Activated effector memory CD4-positive, alpha-beta T cell treated with Interleukin-2 at 50 U/mL for 16 hours (primary cell): ENCODE measurements at places on chromosomes 4 and X.

GRCh38 chrX:22577181-22577580, 304.5 kb downstream of the CBLL2 start:
- DNase-seq, result no peak

GRCh38 chr4:185534866-185535611, at the start of gene PDLIM3:
PDLIM3 (minus strand) TSS chr4:185535507; CDS start chr4:185535434, 73 bp downstream.
- no peak for DNase-seq

DNA sequence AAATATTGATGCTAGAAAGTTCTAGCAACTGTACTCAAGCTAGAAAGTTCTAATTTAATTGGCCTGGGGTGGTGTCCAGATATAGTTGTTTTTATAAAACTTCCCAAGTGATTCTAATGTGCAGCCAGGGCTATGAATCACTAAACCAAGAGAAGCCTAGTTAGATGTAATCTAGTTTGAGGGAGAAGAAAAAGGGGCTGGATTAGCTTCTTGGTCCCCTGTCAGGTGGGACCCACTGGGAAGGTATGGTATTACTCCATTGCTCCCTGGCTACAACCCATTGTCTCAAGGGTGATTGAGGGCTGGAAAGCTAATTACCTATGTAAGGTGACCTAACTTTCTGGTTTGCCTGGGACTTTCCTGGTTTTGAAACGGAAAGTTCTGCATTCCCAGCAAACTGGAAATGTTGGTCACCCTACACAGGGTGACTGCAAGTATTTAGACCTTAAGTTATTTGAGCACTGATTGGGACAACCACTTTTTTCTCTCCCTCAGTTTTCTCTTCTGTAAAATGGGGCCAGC, 23.9 kb upstream of the MSN start:
- no peak for DNase-seq

GRCh38 chr4:1176398-1177273, 4.3 kb upstream of the SPON2 start:
- DNase-seq, result no peak

- no peak for DNase-seq
These were observed 188.4 kb upstream of the VEGFC start for GRCh38 chr4:176981074-176981473.

DNA sequence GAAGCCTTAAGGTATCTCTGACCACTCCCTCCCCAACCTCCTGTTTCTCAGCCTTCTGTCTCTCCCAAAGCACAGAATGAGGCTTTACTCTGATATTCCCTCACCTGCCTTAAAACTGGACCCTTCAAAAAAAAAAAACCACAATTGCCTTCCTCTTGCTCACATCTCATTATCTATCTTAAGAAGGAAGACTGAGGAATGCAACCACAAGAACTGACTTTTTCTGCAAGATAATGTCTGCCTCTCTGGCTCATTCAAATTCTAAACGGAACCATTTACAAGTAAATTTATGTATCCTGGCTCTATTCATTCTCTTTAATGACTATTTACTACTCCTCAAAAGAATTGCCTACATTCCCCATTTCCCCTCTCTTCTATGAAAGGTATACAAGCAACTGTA, 545.5 kb upstream of the HTR2C start:
- no peak for DNase-seq

DNA sequence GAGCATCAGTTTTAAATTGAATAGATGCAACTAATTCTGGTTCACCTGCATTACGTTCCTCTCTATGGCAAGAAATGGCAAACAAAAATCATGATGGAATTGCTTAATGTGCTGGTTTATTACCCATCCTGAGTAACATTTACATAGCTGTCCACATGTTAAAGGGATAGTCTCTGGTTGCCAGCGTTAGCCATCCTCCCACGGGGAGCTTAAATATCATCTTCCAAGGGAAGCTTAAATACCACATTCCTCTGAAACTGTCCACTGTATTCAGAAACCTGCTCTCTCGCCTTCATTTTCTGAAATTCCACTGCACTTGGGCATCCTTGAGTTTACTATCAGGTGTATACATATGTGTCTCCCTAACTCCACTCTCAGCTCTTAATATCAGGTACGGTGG, 586.6 kb downstream of the TLL1 start:
- no peak for DNase-seq

- DNase-seq, result no peak
These were observed 72.6 kb upstream of the MBNL3 start for GRCh38 chrX:132561483-132561882.

GRCh38 chr4:81903212-81903611, 431.5 kb upstream of the RASGEF1B start:
- no peak for DNase-seq

- DNase-seq, result no peak
These were observed 542.4 kb upstream of the FAM241A start for GRCh38 chr4:111602848-111603247.

GRCh38 chrX:123086768-123087167, 97.3 kb upstream of the GRIA3 start:
- DNase-seq, result no peak

- no peak for DNase-seq
These were observed 246.4 kb downstream of the SH2D1A start for GRCh38 chrX:124592744-124593143.

DNA sequence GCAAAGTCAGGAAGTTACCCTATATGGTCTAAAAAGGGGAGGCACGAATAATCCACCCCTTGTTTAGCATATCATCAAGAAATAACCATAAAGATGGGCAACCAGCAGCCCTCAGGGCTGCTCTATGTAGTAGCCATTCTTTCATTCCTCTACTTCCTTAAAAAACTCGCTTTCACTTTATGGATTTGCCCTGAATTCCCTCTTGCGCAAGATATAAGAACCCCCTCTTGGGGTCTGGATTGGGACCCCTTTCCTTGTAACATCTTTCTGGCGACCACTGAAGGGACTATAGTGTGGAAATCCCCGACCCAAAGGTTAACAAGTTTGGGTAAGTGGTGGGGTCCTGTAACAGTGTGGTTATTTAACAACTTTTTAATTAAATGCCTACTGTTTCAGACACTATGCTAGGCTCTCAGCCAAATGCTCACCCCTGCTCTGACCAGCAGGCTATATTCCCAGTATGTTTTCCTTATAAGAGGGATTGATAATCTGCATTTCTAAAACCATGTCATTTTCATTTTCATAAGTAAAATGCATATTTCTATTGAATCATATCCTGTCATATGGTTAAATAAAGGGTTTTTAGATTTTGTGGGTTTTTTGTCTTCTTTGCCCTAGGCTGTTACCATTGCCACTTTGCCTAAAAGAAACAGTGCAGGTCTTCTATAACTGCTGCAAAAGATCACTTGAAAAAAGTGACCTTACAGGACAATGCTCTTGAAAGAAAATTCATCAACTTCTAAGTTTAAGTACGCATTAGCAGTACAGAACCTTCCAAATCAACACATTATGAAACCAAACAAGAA, 41.5 kb downstream of the ANAPC10 start:
- no peak for DNase-seq

DNA sequence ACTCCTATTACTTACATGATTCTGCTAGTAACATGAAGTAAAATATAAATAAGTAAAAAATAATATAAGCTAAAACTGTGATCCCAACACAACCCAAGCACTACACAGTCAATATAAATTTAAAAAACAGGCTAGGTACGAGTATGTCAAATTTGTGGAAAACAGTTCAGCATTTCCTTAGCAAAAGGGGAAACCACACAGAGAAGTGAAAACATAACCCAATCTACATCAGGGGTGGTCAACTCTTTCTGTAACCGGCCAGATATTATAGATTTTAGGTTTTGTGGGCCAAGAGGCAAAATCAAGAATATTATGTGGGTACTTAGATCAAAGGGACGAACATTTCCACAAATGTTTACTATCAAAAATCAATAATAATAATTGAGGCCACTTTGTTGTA, 70.1 kb downstream of the CHST7 start:
- no peak for DNase-seq

DNA sequence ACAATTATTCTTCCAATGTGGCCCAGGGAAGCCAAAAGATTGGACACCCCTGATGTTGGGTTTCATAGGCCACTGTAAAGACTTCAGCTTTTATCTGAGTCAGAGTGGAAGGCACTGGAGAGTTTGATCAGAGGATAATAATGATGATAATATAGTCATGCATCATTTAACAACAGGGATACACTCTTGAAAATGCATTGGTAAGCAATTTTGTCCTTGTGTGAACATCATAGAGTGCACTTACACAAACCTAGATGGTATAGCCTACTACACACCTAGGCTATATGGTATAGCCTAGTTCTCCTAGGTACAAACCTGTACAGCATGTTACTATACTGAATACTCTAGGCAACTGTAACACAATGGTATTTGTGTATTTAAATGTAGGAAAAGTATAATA, 70.5 kb downstream of the COQ2 start:
- DNase-seq, result no peak

DNA sequence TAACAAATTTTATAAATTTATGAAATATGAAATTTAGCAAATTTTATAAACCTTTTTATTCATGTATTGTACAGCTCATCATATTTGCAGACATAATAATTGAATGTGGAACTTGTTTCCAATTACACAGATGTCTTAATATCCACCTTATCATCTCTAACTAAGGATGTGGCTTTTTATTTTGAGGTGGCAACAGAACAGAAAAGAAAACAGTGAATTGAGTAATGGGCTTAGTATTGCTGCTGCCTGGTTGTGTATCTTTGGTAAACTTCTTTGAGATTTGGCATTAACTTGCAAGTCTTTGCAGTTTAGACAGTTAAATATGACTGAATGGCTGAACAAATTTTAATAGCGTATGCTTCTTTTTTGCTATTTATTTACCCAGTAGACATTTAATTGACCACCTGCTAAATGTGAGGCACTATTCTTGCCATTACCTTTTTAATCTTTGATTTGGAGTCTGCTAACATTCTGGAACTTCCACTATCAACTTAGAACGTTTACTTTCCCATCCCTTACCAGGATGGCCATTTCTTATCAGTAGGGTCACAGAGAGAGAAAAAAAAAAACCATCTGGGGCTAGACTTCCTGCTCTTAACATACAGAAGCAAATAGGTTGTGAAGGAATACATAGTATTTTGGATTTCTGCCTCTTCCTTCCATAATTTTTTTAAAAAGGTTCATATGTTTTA, 44.8 kb downstream of the CLCN3 start:
- no peak for DNase-seq

DNA sequence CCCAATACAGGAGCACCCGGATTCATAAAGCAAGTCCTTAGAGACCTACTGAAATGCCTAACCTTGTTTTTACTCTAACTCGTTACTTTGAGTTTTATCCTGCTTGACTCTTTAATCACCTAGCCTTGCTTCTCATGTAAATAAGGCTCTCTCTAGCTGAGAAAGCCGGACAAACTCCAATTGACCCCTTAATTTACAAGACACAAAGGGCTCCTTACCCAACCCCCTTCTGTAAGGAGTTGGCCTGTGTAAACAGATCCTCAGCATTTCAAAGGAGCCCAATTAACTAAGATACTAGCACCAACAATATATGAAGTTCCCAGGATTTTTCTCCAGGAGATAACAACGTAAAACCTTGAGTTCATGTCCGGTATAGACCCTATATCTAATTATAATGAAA, 61.7 kb downstream of the CT47B1 start:
- no peak for DNase-seq

- DNase-seq, result no peak
These were observed 8.7 kb downstream of the RPGR start for GRCh38 chrX:38318606-38319005.

- no peak for DNase-seq
These were observed 10.2 kb upstream of the CCDC149 start for GRCh38 chr4:24923002-24923401.

DNA sequence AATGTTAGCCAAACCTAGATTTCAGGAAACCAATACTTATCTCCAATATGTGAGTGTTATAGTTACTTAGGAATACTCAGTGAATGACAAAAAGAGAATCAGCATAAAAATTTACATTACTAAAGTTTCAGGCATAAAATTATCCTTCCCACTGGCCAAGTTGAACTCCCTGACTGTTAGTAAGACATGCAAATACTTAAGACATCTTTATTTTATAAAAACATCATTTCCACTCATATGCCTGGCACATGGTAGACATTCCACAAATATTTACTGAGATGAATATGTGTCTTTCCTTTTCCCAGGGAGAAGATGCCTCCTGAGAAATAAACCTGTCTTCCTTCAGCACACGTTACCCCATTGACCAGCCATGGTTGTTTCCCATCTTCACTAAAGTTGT, 7.3 kb downstream of the VEGFD start:
- no peak for DNase-seq

- no peak for DNase-seq
These were observed 39.5 kb downstream of the TMEM165 start for GRCh38 chr4:55435141-55435841.

GRCh38 chr4:154551872-154552686, 1.9 kb upstream of the PLRG1 start:
- DNase-seq, result peak; percentile 48

DNA sequence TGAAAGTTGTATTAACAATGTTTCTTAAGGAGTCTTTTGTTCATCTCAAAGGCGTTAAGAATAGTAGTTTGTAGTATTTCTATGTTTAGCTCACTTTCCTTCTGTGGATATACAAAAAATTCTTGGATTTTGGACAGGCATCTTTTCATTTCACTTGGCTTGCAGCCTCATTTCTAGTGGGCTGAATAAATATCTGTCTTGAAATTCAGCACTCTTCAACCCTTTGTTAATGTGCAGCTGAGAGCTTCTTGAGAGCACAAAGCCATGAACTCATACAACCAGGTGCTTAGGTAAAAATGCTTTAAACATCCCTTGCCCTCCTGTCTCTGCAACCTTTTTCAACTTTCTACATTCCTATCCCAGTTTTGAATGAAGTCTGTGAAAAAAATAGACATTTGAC, 1003.2 kb downstream of the C4orf33 start:
- no peak for DNase-seq

DNA sequence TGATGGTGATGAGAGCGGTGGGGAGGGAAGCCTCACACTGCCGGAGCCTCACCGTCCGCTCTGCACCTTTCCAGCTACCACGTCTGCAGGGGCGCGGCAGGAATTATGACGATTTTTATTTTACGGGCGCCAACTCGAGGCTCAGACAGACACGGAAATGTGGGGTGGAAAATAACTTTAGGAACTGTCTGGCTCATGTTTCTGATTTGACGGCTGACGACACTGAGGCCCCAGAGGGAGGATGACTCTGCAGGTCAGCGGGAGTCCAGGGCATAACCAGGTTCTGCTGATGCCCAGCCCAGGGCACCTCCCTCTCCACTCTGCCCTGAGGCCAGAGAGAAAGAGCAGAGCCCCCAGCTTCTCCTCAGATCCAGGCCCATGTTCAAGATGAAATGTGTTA, 43.9 kb downstream of the C4orf50 start:
- DNase-seq, result no peak

GRCh38 chr4:26343038-26343398, 22.2 kb downstream of the RBPJ start:
- no peak for DNase-seq

GRCh38 chrX:96764864-96765263, 80.2 kb downstream of the DIAPH2 start:
- no peak for DNase-seq

GRCh38 chr4:174349156-174349555, 65.4 kb downstream of the CEP44 start:
- no peak for DNase-seq

DNA sequence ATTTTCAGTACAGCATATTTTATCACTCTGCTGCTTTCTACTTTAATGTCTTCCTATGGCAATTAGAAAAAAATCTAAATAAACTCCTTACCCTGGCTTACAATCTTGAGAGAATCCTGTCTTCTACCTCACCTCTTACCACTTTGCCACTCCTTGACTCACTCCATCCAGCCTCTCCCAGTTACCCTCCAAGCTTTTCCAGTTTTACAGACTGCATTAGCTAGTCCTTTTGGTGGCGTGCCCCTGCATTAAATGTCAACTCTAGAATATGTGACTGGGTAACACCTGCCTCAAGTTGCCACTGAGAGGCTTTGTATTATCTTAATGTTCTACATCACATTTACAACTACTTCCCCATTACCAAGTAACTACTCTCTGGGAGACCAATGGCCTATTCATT, 7.5 kb upstream of the CDKL2 start:
- no peak for DNase-seq
